ENCODE measurements at places on chromosomes 3 and 15. TPM values are rescaled to one million over a fixed set of nuclear protein-coding genes. Genes with fewer than 3 reads are reported as not detected.

C3orf70 gene
- total RNA-seq, result 0.10 TPM

GRCh38 chr3:136626493-136626892 is 125.7 kb downstream of the STAG1 start:
- H3K36me3 ChIP-seq, result peaks cover 18% of the 10 kb centered on the region
- no peak for DNase-seq
- no peak overlapping the region for H3K27ac ChIP-seq
- no peaks in the 10 kb centered on the region for H3K27me3 ChIP-seq
- H3K4me3 ChIP-seq, result no peak overlapping the region

DNA sequence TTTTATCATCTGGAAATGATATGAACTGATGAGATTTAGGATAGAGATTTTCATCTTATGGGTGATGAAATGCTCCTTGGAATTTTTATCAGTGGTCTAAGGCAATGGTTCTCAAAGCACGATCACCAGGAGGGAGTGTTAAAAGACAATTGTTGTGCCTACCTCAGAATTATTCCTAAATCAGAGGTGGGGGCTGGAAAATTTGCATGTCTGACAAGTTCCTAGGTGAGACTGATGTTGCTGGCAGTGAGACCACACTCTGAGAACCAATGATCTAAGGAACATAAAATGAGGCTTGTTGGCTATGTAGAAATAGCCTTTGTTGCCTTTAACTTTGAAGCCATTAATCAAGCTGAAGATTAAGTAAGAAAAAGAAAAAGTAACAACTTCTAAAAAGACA is 416.6 kb upstream of the AZI2 start:
- no peaks in the 10 kb centered on the region for H3K4me1 ChIP-seq
- peaks cover 4% of the 10 kb centered on the region for H3K27me3 ChIP-seq
- H3K4me3 ChIP-seq, result no peak overlapping the region

- H3K27ac ChIP-seq, result no peak overlapping the region
- no peak overlapping the region for H3K4me3 ChIP-seq
- H3K36me3 ChIP-seq, result peaks cover 17% of the 10 kb centered on the region
- peaks cover 31% of the 10 kb centered on the region for H3K4me1 ChIP-seq
Measured at GRCh38 chr3:106836906-106837305, 540.3 kb upstream of the CCDC54 start.

- DNase-seq, result no peak
- peak overlapping the region; percentile 76 for H3K4me3 ChIP-seq
- H3K4me1 ChIP-seq, result no peaks in the 10 kb centered on the region
- peaks cover 5% of the 10 kb centered on the region for H3K27me3 ChIP-seq
- H3K36me3 ChIP-seq, result no peaks in the 10 kb centered on the region
- H3K27ac ChIP-seq, result no peak overlapping the region
Measured at GRCh38 chr3:118810499-118811035, 224.1 kb downstream of the IGSF11 start.

- DNase-seq, result peak; percentile 69
- H3K27me3 ChIP-seq, result peaks cover 2% of the 10 kb centered on the region
- no peak overlapping the region for H3K27ac ChIP-seq
- H3K36me3 ChIP-seq, result no peaks in the 10 kb centered on the region
- H3K4me3 ChIP-seq, result no peak overlapping the region
- no peaks in the 10 kb centered on the region for H3K4me1 ChIP-seq
Measured at GRCh38 chr3:56702490-56703315, 19.6 kb upstream of the TASOR start.
